ENCODE measurements at places on chromosomes 13 and 19. TPM values are rescaled to one million over a fixed set of nuclear protein-coding genes. Genes with fewer than 3 reads are reported as not detected.

The DPP9 gene
- 90.5 TPM for total RNA-seq

The HIPK4 gene
- not detected for total RNA-seq

The ZNF253 gene
- 1.1 TPM for total RNA-seq

The ATP4B gene
- total RNA-seq: not detected

The USHBP1 gene
- total RNA-seq: not detected

Data from hair follicular keratinocyte (primary cell).